T1000 (cell line): ENCODE measurements at places on chromosomes 1 and 21.

GRCh38 chr1:244381878-244382565, 69.7 kb downstream of the ADSS2 start:
- no peak for DNase-seq

- DNase-seq, result no peak
These were observed 5.6 kb downstream of the WNT9A start for GRCh38 chr1:227942021-227942715.

GRCh38 chr1:11858968-11859871, 475 bp upstream of the NPPB start:
- DNase-seq, result peak; percentile 42

DNA sequence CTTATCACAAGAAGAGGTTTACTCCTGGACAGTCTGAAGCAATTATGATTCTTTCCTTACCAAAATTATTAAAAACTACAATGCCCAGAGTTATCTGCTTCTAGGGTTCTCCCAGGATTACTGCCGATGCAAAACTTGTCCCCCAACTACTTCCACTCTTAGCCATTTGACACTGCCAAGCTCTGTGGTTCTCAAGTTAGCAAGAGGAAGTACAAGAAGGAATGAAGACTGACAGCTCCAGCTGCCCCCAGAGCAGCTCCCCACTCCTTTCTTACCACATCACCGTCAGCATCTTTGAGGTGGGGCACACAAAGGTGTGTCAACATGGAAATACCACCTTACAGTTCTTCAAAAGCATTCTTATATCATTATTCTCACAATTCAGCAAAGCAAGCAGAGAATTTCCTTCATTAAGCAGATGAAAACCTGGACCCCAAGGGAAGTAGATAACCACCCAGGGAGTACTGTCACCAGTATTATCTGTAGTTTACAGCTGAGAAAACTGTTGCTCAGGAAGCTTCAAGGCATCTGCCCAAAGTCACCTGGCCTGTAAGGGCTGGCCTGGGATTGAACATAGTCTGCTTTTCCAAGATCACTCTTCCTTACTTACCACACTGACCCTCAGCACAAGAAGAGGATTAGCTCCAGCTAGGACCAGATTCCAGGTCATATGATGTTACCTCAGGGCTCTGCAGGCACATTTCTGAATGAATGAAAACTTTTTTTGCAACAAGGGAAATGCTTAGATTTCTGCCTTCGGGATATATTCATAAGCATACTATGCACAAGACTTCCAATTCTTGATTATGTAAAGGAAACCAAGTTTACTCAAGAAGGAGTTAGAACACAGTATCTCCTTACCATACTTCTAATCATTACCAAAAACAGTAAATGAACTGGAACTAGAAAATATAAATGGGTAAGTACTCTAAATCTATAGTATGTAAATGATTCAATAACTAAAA, 9.3 kb downstream of the PSMG1 start:
- no peak for DNase-seq

GRCh38 chr1:53655931-53656746, 82.8 kb downstream of the GLIS1 start:
- DNase-seq, result no peak

DNA sequence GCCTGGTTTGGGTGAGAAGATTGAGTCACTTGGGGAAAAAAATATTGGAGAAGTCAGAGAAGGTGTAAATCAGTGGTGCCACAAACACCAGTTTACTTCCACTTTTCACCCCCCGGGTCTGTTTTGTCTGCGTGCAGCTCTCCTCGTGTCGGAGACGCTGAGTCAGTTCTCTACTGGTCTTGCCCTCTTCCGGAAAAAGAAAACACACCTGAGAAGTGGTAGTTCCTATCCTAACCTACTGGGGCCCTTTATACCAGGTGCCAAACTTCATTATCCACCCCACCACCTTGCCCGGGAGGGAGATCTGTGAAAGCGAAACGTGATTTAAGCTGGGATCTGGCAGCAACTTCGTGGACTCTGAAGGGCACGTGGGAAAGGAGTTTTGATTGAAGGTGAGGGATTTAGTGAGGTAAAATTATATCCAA, 855 bp upstream of the IVNS1ABP start:
- no peak for DNase-seq

DNA sequence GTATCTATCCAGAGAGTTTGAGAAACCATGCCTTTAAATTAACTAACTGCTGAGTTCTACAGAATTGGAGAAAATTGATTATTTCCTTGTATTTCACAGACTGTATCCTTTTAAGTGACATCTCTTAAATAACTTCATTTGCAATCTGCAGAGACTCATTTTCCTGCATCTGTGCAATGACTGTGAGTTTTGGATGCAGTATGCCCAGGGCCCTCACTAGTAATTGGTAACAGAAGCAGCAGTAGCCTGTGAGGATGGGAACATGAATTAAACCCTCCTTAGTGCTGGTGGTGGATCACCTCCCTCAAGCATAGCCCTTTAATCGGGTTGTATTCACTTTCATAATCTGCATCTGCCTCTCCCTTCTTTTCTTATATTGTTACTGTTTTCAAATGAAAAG, 21.7 kb upstream of the SH3D21 start:
- no peak for DNase-seq

GRCh38 chr1:178575611-178576361, 62.9 kb downstream of the TEX35 start:
- DNase-seq, result no peak

GRCh38 chr1:27555700-27556424, 48.1 kb downstream of the AHDC1 start:
- DNase-seq, result no peak

- DNase-seq, result no peak
These were observed 774 bp upstream of the ANGPTL7 start for GRCh38 chr1:11188381-11188780.

GRCh38 chr1:10082785-10083479, 50.2 kb downstream of the UBE4B start:
- DNase-seq, result no peak

DNA sequence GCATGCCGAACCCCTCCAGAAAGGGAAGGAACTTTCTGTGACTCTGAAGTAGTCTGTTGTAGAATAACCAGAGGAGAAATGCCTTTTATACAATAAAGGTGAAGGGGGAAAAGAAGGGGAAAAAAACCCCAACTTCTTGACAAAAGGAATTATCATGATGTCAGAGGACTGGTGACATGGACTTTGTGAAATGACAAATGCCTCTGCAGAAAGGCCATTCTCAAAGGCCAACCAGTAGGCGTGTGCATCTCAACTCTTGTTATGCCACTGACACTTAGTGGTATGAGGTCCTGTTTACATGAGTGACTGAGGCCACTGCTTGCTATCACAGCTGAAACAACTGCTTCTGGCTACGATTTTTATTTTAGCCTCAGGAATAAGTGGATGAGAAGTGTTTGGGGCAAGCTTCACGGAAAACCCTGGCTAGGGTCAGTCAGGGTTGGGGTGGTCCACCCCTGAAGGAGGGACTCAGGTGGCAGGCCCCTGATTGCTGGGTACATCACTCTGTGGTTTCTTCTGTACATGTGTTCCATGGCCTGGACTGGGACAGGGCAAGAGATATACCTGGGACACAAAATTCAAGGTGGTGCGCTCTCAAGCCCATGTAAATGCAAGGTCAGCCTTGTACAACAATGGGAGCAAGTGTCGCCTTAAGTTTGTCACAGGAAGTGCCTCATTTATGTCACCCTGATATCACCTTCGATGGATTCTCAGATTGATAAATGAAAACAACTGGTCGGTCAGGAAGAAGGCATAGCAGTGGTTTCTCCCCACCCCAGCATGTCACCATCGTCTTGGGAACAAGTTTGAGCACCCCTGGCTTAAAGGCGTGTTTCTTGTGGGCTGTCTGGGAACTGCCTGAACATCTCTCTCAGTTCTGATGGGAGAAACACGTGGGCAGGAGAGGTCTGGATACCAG, 12.4 kb downstream of the RUNX1 start:
- DNase-seq, result no peak

- DNase-seq, result peak; percentile 51
These were observed 32.9 kb upstream of the ATP2B4 start for GRCh38 chr1:203593723-203594122.

- DNase-seq, result no peak
These were observed 40.2 kb downstream of the SUSD4 start for GRCh38 chr1:223323491-223324484.

- no peak for DNase-seq
These were observed 7.8 kb downstream of the LMOD1 start for GRCh38 chr1:201938440-201939035.

DNA sequence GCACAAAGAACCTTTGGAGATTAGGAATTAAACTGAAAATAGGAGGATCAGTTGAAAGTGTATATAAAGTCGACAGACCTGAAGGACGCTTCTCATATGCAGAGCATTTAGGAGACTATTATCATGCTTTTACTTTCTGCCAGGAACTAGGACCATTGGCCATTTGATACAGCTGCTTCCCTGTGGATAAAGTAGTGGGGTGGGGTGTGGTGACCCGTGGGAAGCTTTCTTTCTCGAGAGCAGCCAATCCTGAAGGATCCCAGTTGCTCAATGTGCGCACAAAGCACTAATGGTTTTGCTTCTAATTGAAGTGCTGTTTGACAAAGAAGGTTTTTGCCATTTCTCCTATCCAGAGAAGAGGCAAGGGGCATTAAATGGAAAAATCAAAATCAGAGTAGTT, 14.9 kb upstream of the CD55 start:
- DNase-seq, result no peak

- DNase-seq, result no peak
These were observed 17.2 kb downstream of the RBM15 start for GRCh38 chr1:110356379-110356778.

DNA sequence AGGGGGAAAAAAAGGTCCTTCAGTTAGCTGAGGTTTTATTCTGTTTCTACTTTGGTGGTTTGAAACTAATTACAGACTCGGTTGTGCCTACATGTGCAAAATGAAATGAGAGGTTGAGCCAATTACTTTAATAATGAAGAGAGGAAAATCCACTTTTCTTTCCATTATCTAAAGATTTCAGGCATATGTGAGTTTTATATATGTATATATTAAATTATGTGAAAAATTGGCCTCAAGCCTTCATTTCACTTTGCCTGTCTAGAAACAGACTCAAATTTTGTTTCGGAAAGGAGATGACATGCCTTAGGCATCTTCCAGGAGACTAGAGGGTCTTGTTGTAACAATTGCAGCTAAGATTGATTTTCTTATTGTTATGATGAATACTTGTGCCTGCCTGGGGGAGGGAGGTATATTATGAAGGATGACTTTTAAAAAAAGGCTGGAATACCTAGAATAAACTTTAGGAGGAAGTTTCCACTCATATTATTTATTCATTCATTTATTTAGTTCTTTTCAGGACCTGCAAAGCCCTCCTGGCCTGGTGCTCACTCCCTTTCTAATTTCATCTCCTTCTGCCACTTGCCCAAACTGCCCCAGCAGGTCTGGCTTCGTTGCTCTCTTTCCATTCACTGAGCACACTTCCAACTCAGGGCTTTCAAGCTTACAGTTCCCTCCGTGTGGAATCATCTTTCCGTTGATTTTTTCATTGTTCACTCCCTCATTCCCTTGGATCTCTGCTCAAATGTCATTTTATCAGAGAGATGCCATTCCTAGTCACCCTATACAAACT, 94.2 kb upstream of the HOOK1 start:
- DNase-seq, result no peak
